ENCODE measurements at places on chromosomes 4 and X.

DNA sequence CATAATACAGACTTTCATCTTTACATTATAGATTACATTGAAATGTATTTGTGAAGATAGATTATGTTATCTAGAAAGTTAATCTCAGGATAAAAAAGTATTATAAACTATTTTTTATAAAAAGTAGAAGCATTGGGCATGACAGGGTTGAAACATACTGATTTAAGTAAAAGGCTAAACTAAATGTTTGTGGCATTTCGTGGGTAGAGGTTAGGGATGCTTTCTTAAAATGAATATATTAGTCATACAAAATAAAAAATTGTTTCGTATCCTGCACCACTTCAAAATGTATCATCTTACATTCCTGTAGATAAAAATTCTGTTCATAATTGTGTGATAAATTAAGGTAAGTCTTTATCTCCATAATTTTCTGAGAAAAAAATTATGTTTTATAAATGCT lies 603.6 kb downstream of the SPRY1 start:
- no peak for DNase-seq

DNA sequence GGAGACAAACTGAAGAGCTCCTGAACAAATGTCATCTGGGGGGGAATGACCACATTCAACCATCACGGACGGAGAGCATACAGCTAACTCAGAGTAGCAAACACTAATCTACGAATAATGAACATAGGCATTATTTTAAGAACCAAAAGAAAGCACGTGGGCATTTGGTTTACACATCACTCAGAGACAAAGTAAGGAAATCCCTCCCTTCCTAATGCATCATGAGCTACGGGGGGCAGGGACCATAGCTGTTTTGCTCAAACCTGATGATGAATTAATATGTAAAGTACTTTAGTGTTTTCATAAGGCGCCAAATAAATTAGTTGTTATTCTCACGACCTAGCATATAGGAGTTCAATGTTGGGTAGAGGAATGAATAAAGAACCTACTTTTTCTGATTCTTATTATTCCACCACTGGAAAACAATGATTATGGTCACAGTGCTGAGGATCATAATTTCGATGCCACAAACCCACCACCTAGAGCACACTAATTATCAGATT lies 11.7 kb upstream of the TMEM156 start:
- DNase-seq, result no peak

GRCh38 chr4:165779950-165780670 lies 92.9 kb upstream of the TLL1 start:
- DNase-seq, result no peak

- no peak for DNase-seq
These were observed 6.0 kb downstream of the EREG start for GRCh38 chr4:74370912-74371311.

DNA sequence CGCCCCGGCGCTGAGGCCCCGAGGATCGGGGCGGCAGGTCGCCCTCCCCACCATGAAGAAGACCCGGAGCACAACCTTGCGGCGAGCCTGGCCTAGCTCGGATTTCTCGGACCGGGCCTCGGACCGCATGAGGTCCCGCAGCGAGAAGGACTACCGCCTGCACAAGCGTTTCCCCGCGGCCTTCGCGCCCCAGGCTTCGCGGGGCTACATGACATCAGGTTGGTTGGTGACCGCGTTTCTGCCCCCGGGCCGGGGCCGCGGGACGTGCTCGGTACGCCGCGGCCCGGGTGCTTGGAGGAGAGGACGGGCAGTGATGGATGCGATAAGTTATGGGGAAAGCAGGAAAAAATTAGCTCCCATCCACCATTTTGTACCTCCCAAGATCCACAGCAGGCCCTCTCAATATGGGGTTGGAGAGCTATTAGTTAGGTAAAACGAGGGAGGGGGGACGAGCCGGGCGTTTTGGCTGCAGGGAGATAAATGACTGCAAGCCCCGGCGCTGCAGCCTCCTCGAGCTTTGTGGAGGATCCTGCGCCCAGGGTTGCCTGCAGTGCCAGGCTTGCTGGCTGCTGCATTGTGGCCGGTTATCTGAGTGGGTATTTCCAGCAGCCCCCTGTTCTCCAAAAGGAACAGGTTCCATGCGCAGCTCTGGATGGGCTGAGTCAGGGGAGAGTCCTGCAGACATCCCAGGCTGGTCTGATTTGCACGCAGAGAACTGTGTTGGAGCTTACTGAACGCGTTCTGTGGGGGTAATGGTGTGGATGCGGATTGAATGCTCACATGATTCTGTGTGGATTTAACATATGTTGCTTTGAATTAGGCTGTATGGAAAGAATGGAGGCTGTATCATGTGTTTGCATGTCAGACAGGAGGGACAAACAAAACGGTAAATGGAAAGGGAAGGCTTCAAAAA lies 1.9 kb downstream of the STOX2 start:
- DNase-seq, result no peak

DNA sequence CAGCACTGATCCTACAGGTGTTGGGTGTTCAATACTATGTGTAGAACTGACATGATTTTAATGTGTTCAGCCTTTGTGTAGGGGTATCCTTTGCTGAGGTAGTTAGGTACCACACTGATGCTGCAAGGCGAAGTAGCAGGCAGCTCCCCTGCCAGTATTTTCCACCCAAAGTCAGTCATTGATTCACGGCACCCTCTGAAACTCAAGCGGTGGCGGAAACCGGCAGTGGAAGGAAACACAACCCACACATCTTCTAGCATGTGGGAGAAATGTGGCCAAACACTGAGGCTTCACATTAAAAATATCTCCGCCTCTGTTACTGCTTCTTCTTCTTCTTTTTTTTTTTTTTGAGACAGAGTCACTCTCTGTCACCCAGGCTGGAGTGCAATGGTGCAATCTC lies 126.3 kb downstream of the AASDH start:
- no peak for DNase-seq

GRCh38 chr4:130026185-130026584 lies 930.2 kb downstream of the C4orf33 start:
- no peak for DNase-seq

DNA sequence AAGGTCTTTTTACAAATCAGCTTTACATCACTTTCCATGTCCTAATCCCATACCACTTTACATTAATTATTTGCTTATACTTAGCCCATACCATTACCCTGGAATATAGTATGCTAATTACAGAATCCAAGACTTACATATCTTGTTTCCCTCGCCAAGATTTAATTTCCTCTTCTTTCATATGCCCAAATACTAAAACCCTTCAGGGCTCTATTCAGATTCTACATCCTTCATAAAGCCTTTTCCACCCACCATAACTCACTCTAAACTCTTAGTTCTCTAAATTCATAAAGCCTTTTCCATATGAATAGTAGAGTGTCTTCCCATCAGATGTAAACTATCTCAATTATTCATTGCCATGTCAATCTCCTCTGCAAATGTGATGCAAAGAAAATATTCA lies 390.7 kb downstream of the STPG2 start:
- DNase-seq, result no peak

DNA sequence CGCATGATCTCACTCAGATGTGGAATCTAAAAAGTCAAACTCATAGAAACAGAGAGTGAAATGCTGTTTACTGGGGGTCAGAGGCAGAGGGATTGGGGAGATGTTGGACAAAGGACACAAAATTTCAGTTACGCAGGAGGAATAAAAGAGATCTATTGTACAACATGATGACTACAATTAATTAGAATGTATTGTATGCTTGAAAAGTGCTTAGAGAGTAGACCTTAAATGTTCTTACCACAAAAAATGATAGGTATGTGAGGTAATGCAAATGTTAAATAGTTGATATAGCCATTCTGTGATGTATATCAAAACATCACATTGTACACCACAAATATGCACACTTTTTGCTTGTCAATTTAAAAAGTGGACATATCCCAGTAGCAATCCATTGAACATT lies 36.1 kb upstream of the PHKA2 start:
- no peak for DNase-seq

DNA sequence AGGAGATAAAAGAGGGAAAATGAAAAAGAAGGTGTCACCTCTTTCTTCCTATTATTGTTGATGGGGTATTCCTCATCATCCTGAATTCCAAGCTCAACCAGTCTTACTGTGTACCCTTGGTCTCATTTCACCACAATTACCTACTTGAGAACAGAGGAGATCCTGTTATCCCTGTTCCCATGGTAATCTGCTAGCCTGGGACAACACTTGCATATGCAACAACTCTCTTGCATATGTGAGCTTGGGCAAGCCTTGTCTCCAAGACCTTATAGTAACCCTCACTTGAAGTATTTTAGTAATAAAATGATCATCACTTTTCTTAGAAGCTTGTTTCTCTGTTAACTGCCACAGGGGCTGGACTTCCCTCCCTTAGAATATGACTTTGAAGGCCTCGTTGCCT lies 253.7 kb downstream of the NAP1L3 start:
- no peak for DNase-seq

DNA sequence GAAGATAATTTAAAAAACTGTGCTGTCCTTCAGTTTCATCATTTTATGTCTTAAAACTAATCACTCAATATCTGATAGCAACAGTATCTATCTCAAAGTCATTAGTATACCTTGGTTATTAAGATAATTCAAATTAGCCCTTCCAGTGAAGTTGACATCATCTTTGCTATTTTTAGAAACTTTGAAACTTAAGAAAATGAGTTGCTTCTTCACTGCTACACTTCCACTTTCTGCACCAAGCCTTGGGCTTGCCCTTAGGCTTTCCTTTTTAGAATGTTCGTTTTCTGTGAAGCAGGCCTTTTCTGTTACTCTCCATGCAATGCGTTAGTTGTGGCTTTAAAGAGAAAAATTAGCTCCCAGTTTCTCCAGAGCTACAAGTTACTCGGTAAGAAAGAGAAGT lies 4.4 kb upstream of the VAMP7 start:
- DNase-seq, result no peak

DNA sequence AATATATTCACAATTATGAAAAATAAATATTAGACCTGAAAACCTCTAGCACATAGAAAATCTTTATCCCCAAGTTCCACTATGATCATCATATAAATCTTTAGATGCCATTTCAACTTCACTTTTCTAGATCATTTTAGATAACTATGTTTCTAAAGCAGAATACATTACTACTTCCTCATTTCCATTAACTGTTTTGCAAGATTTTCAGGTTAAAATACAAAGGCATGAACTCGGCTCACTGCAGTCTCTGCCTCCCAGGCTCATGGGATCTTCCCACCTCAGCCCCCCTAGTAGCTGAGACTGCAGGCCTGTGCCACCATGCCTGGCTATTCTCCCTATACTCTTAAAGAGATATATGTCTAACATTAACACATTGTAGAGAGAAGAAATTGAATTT lies 1365.9 kb upstream of the AGA start:
- no peak for DNase-seq

- no peak for DNase-seq
These were observed 482.5 kb downstream of the PABPC4L start for GRCh38 chr4:133719098-133719497.

GRCh38 chr4:77582711-77583110 lies 22.9 kb upstream of the CXCL13 start:
- DNase-seq, result no peak

DNA sequence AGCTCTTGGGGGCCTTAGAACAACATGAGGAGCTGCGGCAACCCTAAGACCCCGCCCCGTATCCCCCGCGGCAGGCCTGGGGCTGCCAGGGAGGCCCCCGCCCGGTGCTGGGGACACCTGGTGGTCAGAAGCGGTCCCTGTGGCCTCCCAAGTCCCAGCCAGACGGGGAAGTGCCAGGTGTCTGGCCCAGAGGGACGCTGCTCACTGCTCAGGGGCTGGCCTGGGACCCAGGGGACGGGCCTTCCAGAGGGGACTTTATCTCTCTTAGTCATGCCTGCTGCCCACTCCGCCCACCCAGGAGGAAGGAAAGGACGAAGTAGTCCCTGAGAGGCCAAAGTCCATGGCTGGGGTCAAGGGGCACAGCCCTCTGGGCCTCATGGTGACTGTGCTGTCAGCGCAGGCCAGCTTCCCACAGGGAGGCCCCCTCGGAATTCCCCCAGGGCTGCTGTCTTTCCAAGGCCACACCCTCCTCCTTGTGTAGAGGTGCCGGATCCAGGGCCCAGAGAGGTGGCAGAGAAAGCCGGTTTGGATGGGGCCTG lies 31.0 kb upstream of the HTRA3 start:
- no peak for DNase-seq

DNA sequence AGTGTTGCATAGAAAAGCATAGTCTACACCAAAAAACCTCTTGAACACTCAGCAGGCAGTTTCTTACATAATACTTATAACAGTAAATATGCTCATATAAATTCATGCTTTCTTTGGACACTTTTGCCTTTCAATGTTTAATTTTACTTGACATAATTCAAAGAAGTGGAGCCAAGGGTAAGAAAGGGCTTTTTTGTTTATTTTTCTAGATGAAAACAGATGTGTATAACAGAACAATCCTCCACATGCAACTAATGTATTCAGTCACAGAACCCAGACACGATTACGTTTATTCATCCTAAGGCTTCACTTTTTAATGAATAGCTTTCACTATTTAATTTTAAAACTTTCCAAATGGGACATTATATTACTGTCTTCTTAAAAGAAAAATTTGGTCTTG lies 58.0 kb upstream of the PTPN13 start:
- no peak for DNase-seq

All from activated B cell treated with CpG ODN at 0.5 μM for 24 hours (primary cell).